ENCODE measurements at places on chromosomes 1 and 21.

- peak; percentile 30 for DNase-seq
Measured at GRCh38 chr1:229253151-229253974, 17.5 kb upstream of the RAB4A start.

- peak; percentile 33 for DNase-seq
Measured at GRCh38 chr1:62514746-62515423, 78.0 kb downstream of the USP1 start.

DNA sequence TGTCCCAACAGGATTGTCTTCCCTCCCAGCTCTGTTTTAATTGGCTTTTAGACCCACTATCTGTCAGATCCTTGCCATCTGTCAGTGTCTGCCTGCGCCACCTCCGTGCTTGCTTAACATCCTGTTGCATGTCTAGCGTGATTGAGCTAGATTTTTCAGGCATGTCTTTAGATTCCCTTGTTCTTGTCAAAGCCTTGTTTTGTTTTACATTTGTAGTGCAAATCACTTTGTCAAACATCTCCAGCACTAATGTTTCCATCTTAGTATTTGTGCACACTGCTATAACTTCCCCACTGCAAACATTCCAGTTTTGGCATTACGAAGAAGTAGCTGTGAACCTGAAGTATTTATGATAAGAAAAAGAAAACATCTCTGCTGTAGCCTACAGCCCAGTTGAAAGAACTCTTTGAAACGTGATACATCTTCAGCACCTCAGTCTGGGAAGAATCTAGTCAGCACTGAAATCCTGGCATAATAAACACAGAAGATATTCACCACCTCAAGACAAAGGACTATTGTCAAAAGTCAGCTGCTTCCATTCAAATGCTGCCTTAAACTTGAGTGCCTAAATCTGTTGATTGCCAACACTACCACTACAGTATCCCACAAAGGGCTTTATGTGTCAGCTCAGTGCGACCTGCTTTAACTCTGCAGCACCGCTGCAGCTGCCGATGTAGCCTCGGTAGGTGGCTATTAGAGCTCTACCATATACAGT is 105.0 kb downstream of the FNBP1L start:
- peak; percentile 66 for DNase-seq

- no peak for DNase-seq
Measured at GRCh38 chr1:42318601-42319000, 16.4 kb downstream of the FOXJ3 start.

DNA sequence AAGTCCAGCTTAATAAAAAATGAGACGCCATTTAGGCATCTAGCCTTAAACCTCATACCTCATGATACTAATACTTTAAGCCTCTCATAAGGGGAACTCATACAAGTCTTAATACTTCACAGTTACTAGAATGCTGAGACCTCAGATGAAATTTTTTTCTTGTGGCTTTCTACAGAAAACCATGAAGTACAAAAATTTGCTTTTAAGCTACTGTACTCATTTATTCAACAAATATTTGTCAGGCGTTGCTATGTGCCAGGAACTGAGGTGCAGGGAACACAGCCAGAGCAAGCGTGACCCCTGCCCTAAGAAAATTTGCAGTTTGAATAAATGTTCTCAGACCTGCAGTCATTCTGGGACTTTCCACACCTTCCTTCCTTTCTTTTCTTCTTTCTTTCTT is 150.6 kb downstream of the MRPL39 start:
- DNase-seq, result no peak

Data from NCI-H526 treated with DMSO at 0.1 percent for 48 hours (cell line).